ENCODE measurements at places on chromosomes 2 and 18.

- no peak for DNase-seq
These were observed 295.1 kb downstream of the ASXL3 start for GRCh38 chr18:33873112-33873511.

DNA sequence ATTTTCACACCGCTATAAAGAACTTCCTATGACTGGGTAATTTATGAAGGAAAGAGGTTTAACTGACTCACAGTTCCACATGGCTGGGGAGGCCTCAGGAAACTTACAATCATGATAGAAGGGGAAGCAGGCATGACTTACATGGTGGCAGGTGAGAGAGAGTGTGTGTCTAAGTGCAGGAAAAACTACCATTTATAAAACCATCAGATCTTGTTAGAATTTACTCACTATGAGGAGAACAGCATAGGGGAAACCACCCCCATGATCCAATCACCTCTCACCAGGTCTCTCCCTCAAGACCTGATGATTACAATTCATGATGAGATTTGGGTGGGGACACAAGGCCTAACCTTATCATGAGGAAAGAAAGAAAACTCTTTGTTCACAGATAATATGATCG, 174.6 kb downstream of the SRBD1 start:
- DNase-seq: no peak

- no peak for DNase-seq
These were observed 161.9 kb upstream of the SIX2 start for GRCh38 chr2:45171136-45171501.

GRCh38 chr18:45349019-45349418, 266.3 kb upstream of the SLC14A2 start:
- DNase-seq: no peak

DNA sequence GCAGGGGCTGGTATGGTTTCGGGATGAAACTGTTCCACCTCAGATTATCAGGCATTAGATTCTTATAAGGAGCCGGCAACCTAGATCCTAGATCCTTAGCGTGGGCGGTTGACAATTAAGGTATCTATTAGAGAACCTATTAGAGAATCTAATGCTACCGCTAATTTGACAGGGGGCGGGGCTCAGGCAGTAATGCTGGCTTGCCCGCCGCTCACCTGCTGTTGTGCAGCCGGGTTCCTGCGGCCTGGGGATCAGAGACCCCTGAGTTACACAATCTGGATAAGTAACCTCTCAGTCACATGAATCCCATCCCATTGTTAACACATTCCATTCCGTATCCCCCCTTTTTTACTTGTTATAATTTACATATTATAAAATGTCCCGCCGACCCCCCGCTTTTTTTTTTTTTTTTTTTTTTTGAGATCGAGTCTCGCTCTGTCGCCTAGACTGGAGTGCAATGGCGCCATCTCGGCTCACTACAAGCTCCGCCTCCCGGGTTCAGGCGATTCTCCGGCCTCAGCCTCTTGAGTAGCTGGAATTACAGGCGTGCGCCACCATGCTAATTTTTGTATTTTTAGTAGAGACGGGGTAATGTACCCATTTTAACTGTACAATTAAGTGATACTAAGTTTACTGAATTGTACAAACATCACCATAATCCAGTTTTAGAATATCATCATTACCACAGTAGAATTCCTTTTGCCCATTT, 42.0 kb upstream of the GPD2 start:
- DNase-seq: no peak

DNA sequence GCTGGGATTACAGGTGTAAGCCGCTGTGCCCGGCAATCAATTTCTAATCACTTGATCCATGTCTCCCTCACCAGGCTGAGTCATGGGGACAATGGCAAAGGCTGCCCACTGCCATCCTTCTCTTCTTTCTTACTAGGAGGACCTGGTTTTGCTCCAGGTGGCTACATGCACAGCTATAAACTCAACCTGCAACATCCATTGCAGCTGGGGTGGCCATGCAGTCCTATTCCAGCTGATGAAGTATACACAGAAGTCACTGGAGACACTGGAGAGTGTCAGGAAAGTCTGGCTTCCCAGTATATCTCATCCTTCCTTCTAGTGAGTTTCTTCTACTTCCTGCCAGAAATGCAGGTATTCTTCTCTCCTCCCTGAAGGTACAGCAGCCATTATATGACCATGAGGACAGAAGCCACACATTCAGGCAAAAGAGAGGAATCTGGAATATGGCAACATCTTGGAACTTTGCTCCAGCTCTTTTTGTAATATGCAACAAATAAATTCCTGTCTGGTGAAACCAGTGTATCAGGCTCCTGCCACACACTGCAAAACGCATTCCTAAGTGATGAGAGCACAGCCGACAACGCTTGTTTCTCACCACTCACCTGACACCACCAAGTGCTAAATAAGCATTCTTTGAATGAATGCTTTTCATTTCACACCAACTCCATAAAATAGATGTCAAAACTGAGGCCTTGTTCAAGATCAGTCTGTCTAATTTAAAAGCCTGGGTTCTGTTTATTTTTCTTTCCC, 32.3 kb downstream of the SCTR start:
- DNase-seq: no peak

DNA sequence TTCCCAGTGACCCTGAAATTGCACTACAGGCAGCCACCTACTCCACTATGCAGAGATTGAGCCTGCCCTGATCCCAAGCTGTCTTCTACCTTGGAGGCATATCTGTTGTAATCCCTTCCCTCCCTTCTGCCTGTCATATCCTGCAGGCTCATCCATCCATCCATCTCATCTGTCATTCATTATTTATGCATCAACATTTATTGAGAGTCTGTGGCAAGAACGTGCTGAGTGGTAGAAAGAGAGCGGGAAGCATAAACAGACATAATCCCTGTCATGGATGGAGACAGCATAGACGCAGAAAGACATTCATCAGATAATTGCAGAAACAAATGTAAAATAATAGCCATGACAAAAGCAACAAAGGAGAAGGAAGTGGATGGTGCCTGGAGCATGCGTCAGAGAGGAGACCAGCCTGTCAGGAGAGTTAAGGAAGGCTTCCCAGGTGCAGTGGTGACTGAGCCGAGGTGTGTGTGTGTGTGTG, 110.7 kb upstream of the STPG4 start:
- no peak for DNase-seq

DNA sequence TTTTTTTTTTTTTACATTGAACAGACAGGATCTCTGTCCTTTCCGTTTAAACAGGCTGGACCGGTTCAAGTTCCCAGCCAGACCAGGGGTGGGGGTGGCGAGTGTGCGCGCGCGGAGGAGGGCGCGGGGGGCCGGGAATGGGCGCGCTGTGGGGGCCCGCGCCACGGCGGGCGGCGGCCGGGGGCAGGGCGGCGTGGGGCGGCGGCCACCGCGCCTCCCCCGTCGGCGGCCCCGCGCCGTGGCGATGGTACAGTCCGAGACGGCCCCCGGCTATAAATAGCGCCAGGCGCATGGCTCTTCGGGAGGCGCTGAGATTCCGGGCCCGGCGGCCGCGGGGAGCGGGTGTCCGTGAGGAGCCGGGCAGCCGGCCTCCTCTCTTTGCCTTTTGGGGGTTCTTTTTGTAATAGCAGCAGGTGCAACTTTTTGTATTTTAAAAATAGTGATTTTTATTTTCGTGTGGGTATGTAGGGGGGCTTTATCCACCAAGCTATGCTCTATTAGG, 430 bp upstream of the CELF4 start:
- DNase-seq: peak; percentile 66

DNA sequence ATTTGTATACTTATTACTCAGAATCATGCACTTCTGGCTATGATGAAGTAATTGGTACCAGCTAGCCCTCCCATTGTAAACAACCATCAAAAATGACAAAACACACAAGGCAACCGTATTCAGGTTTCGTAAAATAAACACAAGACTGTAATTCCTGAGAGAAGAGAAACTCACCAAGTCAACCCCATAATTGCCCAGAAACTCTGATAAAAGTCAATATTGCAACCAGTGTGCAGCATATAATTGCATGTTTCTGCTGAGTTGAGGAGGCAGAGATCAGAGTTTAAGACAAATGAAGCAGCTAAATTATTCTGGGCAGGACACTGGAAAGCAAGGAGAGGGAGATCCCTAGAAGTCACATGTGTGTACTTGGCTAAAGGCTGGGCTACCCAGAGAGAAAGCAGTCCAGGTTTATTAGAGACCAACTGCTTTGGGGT, 90.3 kb downstream of the ROCK2 start:
- no peak for DNase-seq

- DNase-seq: no peak
These were observed 17.7 kb upstream of the SERPINB2 start for GRCh38 chr18:63869851-63870250.

DNA sequence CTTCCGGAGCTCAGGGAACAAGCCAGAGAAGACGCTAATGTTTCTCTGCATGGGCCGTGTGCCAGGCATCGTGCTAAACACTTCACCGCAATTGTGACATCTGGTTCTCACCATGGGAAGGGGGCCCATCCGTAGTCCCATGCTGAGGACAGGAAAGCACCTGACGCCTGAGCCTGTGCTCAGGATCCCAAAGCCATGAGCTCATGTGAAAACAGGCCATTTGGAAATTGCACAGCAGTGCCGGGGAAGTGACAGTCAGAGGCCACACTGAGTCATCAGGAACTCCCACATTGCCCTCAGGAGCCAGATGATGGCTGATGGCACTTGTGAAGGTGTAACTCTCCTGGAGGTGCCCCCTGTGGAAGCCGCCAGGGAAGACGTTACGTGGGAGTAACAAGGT, 141.0 kb downstream of the INHBB start:
- no peak for DNase-seq

- no peak for DNase-seq
These were observed 110.3 kb downstream of the SP3 start for GRCh38 chr2:173854840-173855239.

GRCh38 chr2:39511605-39512433, 74.7 kb upstream of the MAP4K3 start:
- DNase-seq: no peak

GRCh38 chr18:4060427-4061281, 394.5 kb downstream of the DLGAP1 start:
- DNase-seq: no peak

DNA sequence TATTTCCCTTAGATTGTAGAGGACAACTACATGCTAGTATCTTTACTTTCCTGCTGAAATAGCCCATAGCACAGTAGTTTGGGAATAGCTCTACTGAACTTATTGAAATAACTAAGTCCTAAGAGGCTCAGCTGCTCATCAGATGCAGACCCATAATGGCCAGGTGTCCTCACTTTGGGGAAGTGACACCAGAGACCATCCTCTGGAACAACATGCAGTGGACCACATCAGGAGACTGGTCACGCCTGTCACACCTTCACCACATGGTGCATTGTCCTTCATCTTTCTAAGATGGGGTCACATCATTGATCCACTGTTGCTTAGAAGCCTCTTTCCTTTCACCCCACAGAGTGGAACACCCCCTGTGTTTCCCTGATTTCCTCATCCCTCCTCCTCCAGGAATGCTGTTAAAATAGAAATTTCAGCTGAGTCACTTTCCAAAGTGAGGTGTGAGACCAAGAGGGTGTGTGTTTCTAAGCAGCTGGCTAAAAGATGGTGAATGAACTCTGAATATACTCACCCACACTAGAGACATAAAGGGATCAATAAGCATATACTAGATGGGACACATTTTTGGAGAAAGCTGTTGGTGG, 215.2 kb upstream of the LRRTM1 start:
- no peak for DNase-seq

DNA sequence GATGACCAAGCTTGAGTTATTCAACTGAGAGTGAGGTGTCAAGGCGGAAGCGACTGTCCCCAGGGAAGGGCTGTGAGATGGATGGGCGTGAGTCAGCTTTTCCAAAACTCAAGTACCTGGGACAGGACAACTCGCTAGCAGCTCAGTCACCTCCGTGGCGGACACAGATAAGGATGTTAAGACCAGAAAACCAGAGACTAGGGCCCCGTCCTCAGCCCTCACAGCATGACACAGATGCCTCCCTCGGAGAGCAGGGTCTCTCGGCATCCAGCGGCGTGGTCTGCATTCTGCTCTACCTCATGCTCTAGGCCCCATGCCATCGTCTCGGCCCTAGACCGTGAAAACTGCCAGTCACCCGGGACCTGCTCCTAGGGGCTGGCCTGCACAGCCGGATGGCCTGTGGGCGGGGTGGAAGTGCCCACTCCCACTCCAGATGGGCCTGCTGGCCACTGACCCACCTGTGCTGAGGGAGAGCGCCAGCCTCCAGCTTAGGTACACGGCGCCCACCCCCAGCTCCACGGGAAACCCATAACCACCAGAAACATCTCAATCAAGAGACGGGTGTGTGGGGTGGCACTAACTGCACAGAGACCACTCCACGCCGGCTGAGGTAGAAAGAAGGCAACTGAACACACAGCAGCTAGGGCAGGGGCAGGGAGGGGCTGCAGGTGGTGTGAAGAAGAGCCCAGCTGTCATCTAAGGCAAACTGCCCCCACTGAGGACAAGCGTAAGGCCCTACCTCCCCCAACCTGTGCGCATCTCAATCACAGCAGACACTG, 39.8 kb downstream of the ANO7 start:
- DNase-seq: no peak

GRCh38 chr18:70627182-70627802, 338.4 kb downstream of the SOCS6 start:
- no peak for DNase-seq

Data from right forelimb (tissue), 1 donor.